ENCODE measurements at places on chromosomes 3 and 15.

- no peak for DNase-seq
Observed at GRCh38 chr3:72177075-72178050, 392.4 kb upstream of the PROK2 start.

DNA sequence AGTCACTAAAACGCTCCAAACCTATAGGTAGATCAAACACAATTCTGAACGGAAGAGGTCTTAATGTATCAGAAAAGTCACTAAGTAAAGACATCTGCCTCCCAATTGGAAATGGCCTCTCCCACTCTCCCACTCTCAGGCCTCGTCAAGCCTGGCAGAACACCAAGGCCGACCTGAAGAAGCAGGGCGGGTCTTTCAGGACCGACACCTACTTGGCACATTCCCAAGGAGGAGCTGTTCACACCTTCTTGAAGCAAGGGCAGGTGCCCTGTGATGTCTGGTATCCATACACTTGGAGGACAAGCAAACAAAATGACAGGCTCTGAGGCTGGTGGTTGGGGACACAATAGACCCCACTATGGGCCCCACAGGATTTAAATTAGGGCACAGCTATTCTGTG is 30.0 kb downstream of the XXYLT1 start:
- no peak for DNase-seq

DNA sequence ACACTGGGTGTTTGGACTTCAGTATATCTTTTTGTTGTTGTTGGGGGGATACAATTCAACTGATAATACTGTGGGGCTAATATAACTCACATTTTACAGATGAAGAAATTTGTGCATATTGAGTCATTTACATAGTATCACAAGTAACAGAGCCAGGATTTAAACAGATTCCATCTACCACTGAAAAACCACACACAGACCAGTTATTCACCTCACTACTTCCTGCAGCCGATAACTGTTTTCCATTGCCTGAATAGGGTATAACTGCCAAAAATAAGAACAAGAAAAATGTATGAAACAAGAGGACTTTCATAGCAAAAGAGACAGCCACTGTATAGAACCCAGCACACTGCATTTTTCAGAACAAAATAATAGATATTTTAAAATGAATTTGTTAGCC is 215.8 kb upstream of the CNTN6 start:
- DNase-seq: no peak

GRCh38 chr3:32757618-32758374 is 60.0 kb upstream of the TRIM71 start:
- DNase-seq: no peak

- DNase-seq: no peak
Observed at GRCh38 chr3:61349717-61350116, 98.5 kb upstream of the FHIT start.

DNA sequence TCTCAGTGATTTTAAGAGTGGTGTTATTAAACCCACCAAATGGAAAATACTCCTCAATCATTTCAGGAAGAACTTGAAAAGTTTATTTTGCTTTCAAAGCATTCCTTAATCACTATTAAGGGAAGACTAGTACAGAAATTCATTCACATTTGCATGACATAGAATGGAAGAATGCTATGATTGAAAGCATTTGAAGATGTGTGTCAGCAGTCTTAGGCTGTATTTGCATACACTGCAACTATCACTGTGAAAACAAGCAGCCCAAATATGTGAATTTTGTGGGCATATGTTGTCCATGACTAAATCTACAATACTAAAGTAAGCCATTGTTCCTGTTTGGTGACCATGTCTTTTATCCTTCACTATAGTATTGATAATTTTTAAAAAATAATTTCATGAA is 95.8 kb downstream of the CNTN3 start:
- DNase-seq: no peak

GRCh38 chr15:25054943-25055342 is 100.2 kb downstream of the SNRPN start:
- no peak for DNase-seq

DNA sequence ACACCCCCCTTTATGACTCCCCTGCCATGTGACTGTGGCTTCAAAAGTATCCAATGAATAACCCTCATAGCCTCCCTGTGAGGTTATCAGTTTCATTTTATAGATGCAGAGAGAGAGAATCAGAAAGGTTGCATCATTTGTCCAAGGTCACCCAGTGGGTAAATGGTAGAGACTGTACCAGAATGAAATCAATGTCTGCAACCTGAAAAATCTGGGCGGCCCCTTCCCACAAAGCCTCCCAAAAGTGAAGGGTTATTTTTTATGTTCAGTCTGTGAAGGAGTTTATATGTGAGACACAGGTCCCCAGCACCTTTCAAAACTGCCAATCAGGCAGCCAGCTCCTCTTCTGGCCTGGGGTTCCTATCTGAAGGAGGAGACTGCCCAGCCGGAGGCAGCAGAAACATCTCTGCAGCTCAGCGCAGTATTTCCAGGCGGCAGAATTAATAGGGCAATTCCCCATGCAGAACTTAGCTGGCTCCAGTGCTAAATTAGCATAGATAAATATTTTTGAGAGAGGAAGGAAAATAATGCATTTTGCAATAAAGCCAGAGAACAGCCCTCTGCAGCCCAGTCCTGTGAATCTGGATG is 130.8 kb upstream of the PRR20G start:
- no peak for DNase-seq

DNA sequence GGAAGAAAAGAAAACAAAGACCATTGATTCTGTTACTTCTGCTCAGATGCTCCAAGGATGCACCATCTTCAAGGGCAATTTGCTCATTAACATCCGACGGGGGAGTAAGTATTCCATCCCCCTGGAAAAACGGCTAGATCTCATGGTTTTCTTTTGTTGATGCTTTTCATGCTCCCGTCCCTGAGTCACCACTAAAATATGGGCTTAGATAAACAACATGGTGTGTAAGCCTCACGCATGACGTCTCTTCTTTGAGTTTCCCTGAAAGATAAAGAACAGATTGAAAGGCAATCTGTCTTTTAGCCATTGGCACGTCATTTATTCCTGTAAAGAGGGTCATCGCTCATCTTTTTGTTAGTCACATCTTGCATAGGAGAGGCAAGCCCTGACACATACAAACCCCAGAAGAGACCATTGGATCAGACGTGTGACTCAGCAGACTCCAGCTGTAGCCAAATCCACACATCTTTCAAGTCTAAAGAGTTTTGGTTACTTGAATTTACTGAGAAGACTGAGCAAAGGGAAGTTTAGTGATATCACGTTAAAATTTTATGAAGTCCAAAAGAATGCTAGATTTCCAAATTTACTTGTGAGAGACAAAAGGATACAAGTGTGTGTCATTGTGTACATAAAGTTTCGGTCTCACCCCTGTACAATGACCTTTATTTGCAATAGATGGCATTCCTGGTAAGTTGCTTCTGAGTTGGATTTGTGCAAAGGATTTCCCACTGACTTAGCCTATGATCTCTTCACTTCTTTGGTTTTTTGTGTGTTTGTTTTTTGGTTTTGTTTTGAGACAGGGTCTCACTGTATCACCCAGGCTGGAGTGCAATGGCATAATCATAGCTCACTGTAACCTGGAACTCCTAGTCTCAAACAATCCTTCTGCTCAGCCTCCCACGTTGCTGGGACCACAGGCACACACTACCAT is 110.5 kb downstream of the PGPEP1L start:
- DNase-seq: peak; percentile 99

- DNase-seq: no peak
Observed at GRCh38 chr15:66401130-66402021, 14.7 kb downstream of the MAP2K1 start.

All from HS-5 (cell line).